MG63 (cell line): ENCODE measurements at places on chromosomes 6 and 20. TPM values are rescaled to one million over a fixed set of nuclear protein-coding genes. Genes with fewer than 3 reads are reported as not detected.

The NECAB3 gene
- total RNA-seq, result 4.4 and 17.4 TPM in 2 replicates

DNA sequence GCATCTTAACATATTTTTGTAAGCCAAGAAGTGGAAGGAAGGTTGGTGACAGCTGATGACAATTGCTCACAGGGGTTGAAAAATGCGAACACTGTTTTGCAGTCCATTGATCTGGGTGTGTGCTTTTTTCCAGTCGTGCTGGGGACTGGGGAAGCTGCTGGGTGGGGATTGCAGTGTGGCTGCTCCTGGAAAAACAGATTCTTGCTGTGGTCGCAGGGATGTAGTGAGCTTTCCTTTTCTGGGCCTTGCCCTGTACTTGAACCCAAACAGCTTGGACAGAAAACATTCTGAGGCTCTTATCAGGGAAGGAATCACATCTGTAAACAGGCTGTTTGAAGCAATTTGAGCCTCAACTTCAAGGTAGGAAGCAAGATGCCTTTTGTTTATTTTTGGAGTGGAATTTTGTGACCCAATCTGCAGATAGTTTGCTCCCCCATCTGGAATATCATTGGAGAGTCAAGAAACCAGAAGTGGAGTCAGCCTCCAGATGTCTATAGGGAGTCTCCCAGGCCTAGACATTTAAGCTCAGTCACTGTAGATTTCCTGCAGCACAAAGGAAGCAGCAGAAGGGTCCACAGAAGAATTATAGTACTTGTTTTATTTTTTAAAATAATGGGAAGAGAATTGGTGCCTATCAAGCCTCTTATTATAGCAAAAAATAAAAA is 279.2 kb upstream of the FERMT1 start:
- DNase-seq, result no peak

- no peak for DNase-seq
These were observed 10.6 kb upstream of the EFHC1 start for GRCh38 chr6:52409499-52409898.

The TNXB gene
- 0.44 and 3.6 TPM in 2 replicates for total RNA-seq

DNA sequence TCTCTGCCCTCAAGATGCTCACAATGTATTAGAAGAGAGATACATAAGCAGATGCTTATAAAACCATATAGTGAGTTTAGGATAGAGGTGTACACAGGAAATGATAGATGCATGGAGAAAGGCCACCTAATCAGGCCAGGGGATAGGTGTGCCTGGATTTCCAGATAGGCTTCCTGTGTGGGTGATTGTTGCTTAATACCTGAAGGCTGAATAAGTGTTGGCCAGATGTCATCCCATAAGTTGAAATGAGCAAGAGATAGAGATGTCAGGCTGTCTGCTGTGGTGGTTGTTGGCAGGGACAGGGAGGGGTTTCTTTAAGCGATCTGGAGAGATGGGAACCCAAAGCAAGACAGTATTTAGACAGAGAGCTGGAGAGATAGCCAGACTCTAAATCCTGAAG is 109.8 kb upstream of the SGK1 start:
- DNase-seq, result no peak

GRCh38 chr6:34174846-34175399 is 29.0 kb upstream of the GRM4 start:
- DNase-seq, result no peak

GRCh38 chr6:4125933-4126864 is 9.2 kb downstream of the ECI2 start:
- DNase-seq, result peak; percentile 9

DNA sequence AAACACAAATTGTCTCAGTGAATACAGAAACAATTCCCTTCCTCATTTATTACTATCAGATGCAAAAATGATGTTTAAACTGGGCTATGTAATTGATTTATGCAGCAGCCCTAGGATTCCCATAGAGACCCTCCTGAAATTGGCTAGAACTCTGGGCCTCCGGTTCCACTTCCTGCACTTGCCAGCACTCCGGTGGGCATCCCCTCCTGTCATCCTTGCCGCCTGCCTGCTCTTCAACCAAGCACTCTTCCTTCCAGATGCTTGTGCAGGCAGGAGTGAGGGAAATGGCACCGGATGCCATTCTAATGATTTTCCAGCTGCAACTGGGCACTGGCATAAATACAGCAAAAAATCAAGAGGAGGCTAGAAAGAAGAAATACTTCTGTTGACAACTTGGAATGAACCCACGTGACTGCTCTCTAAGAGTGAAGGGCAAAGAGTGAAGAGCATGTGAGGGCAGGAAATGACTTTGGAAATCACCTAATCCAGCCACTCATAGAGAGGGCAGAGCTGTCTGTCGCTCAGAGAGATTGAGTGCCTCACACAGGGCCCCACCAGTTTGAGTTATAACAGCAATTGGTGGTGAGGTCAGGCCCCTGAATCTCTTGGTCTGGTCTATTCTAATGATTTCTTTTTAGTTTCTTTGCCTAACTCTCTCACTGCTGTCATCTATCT is 3.7 kb upstream of the NEDD9 start:
- no peak for DNase-seq

The WFDC10B gene
- total RNA-seq, result not detected in 2 replicates

GRCh38 chr6:35023091-35024000 is 117.8 kb downstream of the TCP11 start:
- DNase-seq, result no peak

The ACTL10 gene
- total RNA-seq, result 2.4 and 3.5 TPM in 2 replicates

DNA sequence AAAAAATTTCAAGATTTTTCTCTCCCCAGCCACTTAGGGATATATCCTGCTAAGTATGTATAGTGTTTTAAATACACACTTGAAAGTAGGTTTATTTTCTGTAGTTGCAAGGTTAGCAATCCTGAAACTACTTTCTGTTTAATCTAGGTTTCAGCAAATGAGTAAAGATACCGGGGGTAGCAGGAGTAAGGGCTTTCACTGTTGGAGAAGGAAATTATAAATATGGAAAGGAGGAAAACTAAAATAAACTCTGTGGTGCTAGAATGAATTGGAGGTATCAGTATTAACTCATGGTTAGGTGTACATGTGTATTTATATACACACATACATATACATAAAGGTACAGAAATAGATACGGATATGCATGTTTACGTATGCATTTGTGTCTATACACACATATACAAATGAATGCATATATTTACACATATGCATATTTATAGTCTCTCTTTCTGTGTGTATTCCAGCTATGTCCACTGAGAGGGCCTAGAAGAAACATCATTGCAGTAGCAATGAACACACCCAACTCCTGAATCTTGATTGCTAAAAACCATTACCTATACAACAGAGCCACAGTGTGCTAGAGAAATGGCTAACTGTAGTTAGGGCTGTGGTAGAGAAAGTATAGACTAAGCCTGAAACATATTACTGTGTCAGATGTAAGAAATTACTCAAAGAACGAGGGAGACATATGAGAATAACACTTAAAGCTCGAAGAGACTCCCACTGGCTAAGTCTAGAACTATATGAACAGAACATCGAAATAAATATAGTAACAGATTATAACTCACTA is 95.9 kb upstream of the EMILIN3 start:
- no peak for DNase-seq

- DNase-seq, result no peak
These were observed 26.1 kb upstream of the NEDD9 start for GRCh38 chr6:11258260-11259237.

DNA sequence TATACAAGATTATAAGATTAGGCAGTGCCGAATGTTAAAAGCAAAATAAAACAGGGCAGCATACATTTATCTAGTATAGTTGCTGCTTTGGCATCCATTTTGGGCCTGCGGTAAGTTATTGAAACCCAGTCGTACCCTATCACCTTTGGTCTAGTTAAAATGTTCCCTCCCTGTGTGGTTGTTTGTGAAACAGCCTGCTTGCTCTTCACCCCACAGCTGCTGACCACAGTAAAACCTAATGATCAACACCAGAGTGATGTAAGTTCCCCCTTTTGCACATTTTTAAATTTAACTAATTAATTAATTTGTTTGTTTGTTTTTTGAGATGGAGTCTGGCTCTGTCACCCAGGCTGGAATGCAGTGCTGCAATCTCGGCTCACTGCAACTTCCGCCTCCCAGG is 50.3 kb upstream of the TXNDC5 start:
- no peak for DNase-seq

- no peak for DNase-seq
These were observed 11.3 kb downstream of the SLC2A12 start for GRCh38 chr6:134041093-134041492.

DNA sequence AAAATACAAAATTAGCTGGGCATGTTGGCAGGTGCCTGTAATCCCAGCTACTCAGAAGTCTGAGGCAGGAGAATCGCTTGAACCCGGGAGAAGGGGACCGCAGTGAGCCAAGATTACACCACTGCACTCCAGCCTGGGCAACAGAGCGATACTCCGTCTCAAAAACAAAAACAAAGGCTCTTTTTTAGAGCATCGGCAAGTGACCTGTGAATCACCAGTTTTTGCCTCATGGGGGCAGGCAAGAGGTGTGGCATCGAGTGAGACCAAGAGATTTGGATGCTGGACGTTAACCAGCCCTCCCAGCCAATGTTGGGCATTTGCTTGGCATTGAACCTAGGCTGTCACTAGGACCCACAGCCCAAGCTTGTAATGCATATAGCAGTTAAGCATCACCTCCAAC is 14.6 kb upstream of the CDK5RAP1 start:
- DNase-seq, result no peak

The HMGCLL1 gene
- total RNA-seq, result not detected in 2 replicates

GRCh38 chr6:82924799-82925535 is 140.7 kb downstream of the UBE3D start:
- DNase-seq, result no peak

The OR2B6 gene
- total RNA-seq, result not detected in 2 replicates

- DNase-seq, result no peak
These were observed 5.0 kb upstream of the KPNA5 start for GRCh38 chr6:116676021-116676420.
